Mesenteric fat pad (tissue), 1 donor: ENCODE measurements at places on chromosomes 7 and 10. TPM values are rescaled to one million over a fixed set of nuclear protein-coding genes. Genes with fewer than 3 reads are reported as not detected.

- DNase-seq: no peak
Measured at GRCh38 chr7:85289279-85289678, 102.4 kb upstream of the SEMA3D start.

GRCh38 chr7:92057375-92057774 lies 76.9 kb downstream of the CYP51A1 start:
- DNase-seq: no peak

Gene SPDYE8
- total RNA-seq: not detected

Gene C10orf105
- 0.22 TPM for total RNA-seq

GRCh38 chr10:5447611-5448071 lies 35.3 kb downstream of the NET1 start:
- DNase-seq: no peak

- DNase-seq: no peak
Measured at GRCh38 chr7:111732923-111733322, 170.6 kb upstream of the IMMP2L start.

GRCh38 chr10:58758321-58758720 lies 245.6 kb downstream of the BICC1 start:
- no peak for DNase-seq

Gene ENO4
- total RNA-seq: 0.45 TPM

DNA sequence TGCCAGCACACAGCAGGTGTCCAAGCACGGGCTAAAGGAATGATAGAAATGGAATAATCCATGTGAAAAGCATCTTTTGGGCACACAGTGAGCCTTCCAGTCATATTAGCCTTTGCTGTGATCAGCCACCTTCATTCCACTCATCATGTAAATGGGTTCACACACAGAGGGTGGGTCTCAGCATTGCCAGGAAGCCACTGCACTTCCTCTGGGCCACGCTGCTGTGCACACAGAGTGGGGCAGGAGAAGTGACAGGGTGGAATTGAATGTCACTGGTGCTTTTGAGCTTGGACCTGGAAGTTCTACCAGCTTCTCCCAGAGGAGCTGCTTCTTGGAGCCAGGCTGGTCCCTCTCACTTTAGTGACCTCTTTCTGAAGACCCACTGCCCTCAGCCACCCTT lies 203.5 kb downstream of the USP6NL start:
- DNase-seq: no peak

Gene OPALIN
- total RNA-seq: not detected

DNA sequence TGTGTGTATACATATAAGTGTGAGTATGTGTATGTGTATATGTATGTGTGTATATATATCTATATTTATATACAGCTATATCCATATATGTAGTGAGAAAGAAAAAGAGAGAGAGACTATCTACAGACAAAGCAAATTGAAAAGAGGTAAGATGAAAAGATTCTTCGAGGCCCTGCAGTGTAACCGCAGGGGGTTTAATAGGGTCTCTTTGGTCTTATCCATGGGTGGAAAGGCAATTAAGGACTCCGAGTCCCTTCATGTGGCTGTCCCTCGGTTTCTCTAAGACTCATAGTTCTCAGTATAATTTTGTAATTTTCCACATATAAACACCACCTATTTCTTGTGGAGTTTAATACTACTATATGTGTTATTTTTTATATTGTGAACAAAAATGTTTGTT lies 50.6 kb upstream of the JAZF1 start:
- DNase-seq: no peak

Gene SPDYE5
- not detected for total RNA-seq

Gene AKR1C3
- total RNA-seq: 192 TPM

GRCh38 chr7:17275749-17276671 lies 22.4 kb upstream of the AHR start:
- DNase-seq: no peak

DNA sequence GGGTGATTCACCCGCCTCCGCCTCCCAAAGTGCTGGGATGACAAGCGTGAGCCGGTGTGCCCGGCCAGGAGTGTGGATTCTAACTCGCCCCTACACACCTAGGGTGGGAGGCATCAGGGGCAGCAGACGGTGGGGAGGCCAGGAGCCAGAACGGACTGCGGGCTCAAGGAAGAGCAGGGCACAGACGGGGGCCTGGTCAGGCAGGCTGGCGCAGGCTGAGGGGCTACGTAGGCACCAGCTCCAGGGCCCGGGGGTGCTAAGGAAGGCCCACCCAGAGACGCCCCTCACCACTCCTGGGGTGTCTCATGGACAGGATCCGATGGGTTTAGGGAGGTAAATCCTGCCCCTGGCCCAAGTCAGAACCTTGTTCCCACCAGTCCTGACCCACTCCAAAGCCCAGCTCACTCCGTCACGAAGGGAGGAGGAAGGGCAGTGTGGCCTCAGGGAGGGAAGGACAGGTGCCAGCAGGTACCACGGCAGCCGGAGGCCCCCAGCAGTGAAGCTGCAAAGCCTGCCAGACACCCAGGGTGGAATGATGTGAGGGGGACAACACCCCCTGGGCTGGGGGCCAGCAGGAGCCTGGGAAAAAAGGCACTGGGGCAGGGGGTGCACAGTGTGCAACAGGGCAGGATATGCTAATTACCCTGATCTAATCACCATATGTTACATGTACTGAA lies 251.4 kb downstream of the MAD1L1 start:
- DNase-seq: no peak

- no peak for DNase-seq
Measured at GRCh38 chr7:22201186-22201880, 155.6 kb downstream of the RAPGEF5 start.

DNA sequence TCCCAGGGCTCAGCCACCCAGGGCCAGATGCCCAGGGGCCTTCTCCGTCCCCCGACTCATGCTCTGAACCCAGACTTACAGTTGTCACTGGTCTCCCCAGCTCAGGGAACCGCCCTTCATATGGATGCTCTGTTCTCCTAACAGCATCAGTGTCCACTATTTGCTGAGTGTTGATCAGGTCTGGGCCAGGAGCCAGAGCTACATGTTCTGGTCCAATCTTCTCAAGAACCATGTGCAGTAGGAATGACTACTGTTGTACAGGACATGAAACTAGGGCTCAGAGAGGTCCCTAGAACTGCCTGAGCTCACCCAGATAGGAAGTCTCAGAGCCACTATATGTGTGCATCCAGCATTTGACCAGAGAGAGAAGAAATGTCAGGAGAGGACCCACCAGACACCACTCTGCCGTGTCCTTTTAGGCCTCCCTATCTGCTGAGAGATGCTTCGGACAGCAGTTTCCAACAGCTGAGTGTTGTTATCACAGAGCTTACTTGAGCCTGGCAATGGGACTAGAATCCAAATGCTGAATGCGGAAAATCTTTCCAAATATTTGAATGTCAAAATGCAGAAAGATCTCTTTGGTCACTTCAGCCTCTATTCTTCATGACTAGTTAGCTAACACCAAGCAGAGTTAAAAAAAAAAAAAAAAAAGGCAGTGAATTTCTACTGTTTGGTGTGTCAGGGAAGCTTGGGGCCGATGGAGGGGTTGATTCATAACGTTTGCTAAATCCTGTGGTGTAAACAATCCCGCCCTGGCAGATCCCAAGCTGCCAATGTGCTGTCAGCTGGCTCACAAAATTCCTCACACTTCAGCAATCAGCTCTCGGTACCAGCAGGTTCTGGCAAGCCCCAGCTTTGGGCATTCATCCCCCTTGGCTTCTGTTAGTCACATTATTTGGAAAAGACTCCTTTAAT lies 246.1 kb downstream of the TNS3 start:
- peak; percentile 72 for DNase-seq

DNA sequence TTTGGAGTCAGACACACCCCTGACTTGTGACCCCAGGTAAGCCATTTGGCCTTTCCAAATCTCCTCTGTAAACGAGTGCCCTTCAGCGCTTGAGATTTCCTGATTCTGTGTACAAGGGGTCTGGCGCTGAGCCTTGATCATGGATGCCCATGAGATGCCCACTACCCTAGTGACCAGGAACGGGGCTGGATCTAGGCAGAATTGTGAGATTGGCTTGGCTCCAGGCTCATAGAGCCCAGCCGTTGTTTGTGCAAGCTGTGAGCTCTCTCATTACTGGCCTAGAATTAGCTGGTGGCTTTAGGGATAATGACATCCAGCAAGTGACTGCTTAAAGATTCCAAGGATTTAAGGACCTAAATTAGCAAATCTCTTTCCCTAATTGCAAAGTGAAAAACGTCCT lies 84.9 kb downstream of the CAMK1D start:
- DNase-seq: peak; percentile 64

Gene PIK3CG
- total RNA-seq: 7.9 TPM

GRCh38 chr10:75165684-75166622 lies 44.6 kb upstream of the VDAC2 start:
- DNase-seq: no peak

- peak; percentile 60 for DNase-seq
Measured at GRCh38 chr7:130387628-130388403, 7.5 kb downstream of the CPA1 start.

Gene AGBL3
- total RNA-seq: 2.6 TPM

- no peak for DNase-seq
Measured at GRCh38 chr7:75966190-75966961, 28.0 kb downstream of the TMEM120A start.

- DNase-seq: peak; percentile 60
Measured at GRCh38 chr7:140683657-140684056, 10.9 kb downstream of the ADCK2 start.

DNA sequence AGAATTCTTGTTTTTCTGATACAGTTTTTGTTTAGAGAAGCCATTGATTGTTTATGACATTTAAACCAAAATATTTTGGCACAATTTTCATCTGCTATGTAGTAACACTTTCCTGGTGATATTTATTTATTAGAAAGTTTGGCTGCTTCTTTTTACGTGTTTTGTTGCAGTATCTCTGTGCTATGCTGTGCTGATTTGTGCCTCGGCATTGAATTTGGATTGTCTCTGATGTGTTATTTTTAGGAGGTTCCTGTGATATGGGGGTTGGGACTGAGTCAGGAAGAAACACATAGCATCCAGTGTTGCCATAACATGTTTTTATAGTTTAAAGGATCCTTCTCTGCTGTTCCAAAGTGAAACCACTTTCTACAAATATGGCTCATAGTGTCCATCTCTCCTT lies 1197.7 kb upstream of the LRRN3 start:
- DNase-seq: no peak

Gene ZPBP
- not detected for total RNA-seq

DNA sequence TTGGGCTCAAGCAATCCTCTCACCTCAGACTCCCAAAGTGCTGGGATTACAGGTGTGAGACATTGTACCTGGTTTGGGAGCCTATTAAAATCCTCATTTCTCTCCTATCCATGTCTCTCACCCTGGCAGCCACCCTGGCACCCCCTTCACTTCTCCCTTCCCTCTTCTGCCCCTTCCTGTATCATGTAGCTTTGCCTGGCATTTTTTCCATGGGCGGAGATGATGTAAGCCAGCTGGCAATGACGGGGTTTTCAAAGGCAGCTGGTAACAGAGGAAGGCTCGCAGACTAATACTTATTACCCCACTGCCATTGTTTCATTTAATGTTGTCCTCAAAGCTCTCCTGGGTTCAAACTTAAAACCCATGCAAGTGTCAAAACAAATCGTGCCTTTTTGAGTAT lies 61.9 kb downstream of the RGS10 start:
- no peak for DNase-seq

GRCh38 chr10:14579405-14579804 lies 195.3 kb downstream of the FAM107B start:
- DNase-seq: no peak

Gene CCDC172
- total RNA-seq: not detected

- no peak for DNase-seq
Measured at GRCh38 chr7:81676105-81676811, 93.6 kb downstream of the HGF start.

Gene GPR141
- total RNA-seq: 0.77 TPM

DNA sequence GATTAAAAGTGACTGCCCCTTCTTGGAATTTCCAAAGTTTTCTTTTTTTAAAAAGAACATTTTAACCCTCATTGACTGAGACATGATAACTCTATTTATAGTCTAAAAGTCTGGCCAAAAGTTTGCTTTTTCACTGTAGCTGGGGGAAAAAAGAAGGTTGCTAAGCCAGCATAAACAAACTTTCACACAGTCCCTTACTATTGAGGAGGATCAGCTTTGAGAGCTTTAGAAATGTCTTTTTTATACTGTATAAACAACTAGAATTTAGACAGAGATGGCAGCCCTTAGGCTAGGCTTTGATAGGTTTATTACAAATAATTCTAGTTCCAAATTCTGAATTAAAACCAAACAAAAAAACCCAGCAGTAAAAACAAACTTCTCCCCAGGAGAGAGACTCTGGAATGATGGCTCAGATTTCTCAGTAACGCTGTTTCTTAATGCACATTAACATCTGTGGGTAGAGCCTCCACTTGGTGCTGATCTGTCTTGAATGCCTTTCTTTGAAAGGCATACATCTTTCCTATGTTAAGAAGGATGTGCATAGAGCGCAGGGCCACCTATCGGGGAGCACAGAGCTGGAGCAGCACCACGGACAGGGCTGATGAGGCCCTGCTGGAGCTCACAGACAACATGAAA lies 100.9 kb upstream of the PDLIM1 start:
- no peak for DNase-seq
